ENCODE measurements at places on chromosomes 2 and 18.
A peak's percentile ranks its signal among the peaks of the same experiment; 100 is the strongest.

DNA sequence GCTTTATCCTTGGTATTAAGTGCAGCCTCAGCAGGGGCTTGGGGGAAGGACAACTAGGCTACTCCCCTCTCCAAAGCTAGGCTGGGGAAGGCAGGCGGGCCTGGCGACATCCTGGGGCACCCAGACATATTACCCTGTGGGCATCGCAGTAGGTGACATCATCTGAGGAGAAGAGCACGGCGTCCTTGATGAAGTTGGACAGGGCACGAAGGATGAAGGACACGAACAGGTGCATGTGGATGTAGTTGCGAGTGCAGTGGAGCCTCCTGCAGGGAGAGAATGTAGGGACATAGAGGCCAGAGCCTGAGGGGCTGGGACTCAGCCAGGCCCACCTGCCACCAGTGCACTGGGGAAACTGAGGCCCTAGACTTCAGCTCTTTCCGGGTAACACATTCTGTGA is 32.3 kb downstream of the TMEM37 start:
- no peak overlapping the region for H3K4me3 ChIP-seq
- no peak overlapping the region for H3K27ac ChIP-seq
- H3K4me1 ChIP-seq = no peaks in the 10 kb centered on the region
- no peaks in the 10 kb centered on the region for H3K36me3 ChIP-seq

DNA sequence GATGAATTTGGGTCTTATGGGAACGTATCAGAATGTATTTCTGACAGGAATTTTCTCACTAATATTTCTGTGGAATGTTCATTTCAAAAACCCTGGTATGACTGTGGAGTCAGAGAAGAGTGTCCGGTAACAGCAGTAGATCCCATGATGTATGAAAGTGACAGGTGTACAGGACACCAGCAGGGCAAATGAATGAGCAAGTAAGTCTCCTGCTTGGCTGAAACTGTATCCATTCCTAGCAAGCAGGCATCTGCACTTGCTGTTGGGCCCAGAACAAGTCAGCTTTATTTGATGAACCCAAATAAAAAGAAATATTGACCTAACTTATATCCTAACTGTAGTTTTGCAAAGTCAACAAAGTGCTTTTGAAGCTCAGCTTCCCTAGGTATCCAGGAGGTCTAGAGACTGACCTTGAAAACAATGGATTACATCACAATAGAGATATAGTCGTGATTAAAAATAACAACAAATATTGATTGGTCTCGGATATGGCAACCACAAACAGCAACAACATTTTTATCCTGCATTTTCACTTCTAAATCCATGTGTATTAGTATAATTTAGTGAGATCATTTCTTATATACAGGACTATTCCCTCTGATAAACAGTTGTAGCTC is 37.6 kb downstream of the NXPH2 start:
- DNase-seq = no peak
- no peaks in the 10 kb centered on the region for H3K36me3 ChIP-seq

DNA sequence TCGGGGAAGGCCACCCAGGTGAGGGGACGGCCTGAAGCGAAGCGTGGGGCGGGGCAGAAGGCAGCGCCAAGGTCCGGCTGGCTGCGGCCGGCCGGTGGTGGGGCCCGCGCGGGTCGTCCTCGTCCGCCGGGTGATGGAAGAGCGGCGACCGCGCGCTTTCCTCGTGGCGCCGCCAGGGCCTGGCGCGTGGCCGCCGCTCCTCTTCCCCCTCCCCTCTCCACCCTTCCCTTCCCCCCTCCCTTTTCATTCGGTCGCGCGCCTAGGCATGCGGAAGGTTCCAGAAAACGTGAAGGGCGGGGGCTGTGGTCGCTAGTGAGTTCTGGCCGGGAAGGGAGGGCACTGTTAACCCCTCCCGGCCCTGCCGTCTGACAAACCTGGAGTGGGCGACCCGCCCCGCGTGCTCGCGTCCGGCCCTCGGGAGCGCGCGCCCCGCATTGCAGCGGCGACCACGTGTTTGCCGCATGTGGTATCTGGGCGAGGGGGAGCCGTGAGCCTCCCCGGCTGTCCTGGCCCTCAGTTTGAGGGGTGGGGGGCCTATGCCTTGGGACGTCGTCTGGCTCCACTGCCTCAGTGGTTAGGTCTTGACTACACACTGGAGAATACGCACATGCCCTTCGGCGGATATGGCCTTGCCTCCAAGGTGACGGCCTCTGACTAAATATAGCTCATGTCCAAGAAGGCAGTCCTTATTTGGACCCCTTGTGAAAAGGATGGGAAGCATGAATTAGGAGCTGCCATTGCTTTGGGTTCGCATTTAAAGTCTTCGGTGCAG is 579 bp downstream of the MAT2A start:
- H3K4me1 ChIP-seq = peaks cover 22% of the 10 kb centered on the region
- peak overlapping the region; percentile 99 for H3K4me3 ChIP-seq
- H3K27me3 ChIP-seq = no peaks in the 10 kb centered on the region
- H3K27ac ChIP-seq = peak overlapping the region; percentile 100
- peak; percentile 73 for DNase-seq

DNA sequence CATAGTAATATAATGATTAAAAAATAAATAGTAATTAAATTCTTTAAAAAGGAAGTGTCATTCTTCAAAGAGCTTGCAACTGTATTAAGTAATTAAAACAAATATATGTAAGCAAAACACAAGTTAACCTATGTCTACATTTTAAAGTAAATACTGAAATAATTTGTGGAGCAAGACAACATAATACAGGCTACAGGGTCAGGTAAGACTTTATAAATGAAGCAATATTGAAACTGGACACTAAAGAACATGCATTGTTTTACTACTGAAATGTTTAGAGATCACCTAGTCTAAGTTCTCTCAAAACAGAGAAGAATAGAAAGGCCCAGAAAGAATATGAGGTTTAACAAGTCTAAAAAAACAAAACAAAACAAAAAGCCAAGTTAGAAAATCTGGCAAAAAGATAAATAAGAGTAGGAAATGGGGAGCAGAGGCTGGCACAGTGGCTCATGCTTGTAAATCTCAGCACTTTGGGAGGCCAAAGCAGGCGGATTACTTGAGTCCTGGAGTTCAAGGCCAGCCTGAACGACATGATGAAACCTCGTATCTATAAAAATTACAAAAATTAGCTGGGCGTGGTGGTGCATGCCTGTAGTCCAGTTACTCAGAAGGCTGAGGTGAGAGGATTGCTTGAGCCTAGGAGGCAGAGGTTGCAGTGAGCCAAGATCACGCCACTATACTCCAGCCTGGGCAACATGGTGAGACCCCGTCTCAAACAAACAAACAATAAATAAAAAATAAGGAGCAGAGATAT is 34.4 kb downstream of the VPS54 start:
- DNase-seq = no peak
- no peak overlapping the region for H3K4me3 ChIP-seq
- H3K27ac ChIP-seq = no peak overlapping the region
- no peaks in the 10 kb centered on the region for H3K4me1 ChIP-seq
- peaks cover 34% of the 10 kb centered on the region for H3K36me3 ChIP-seq
